Stimulated activated CD4-positive, alpha-beta T cell treated with anti-CD3 and anti-CD28 coated beads, Interleukin-15, amount 100 ng/mL, for 1 hour (primary cell): ENCODE measurements at places on chromosomes 5 and 9.

- no peak for DNase-seq
Measured at GRCh38 chr9:87375397-87376073, 122.1 kb upstream of the DAPK1 start.

- DNase-seq = no peak
Measured at GRCh38 chr9:108766626-108767161, 89.1 kb downstream of the ACTL7B start.

GRCh38 chr5:149961957-149962409 lies 1.4 kb downstream of the SLC26A2 start:
- DNase-seq = no peak

- DNase-seq = no peak
Measured at GRCh38 chr9:114099669-114100270, 678 bp upstream of the KIF12 start.

DNA sequence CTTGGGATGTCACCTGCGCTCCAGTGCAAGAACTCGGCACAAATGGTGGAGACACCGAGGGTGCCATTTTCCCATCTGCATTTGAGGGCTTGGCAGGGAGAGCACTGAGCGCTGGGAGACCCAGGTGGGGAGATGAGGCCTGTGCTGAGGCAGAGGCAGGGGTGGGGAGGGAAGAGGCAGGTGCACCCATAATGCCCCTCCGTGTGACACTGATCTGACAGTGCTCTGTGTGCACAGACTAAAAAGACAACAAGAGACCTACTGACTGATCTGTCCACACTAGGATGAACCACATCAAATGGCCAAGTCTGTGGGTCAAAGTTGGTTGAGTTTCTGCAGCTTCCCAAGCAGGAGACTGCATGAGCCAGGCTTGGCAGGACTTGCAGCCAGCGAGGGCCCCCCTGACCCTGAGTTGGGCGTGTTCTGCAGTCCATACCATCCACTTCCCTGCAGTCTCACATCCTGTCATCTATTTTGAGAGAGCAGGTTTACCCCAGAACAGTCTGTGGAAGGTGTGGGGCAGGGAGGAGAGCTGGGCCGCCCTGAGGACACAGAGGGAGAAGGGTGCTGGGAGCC lies 41.9 kb downstream of the NEK6 start:
- no peak for DNase-seq

DNA sequence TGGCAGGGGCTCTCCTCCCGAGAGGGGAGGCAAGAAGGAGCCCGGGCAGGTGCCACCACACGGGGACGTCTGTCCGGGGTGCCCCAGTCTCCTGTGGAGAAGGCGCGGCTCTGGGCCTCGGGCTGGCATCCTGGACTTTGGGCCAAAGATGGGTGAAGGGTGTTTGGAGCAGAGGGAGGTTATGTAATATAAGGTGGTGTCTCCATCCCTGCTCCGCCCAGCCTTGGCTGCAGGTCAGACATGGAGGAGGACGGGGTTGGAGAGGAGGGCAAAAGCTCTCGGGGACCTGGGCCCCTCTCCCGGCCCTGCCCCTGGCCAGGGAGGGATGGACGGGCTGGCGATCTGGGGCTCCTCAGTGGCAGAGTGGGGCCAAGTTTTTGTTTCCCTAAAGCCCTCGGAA lies 1.2 kb upstream of the SOHLH1 start:
- DNase-seq = no peak

- DNase-seq = no peak
Measured at GRCh38 chr5:90590170-90590569, 31.6 kb downstream of the ADGRV1 start.

- DNase-seq = no peak
Measured at GRCh38 chr9:100700689-100701318, 122.9 kb downstream of the CAVIN4 start.

DNA sequence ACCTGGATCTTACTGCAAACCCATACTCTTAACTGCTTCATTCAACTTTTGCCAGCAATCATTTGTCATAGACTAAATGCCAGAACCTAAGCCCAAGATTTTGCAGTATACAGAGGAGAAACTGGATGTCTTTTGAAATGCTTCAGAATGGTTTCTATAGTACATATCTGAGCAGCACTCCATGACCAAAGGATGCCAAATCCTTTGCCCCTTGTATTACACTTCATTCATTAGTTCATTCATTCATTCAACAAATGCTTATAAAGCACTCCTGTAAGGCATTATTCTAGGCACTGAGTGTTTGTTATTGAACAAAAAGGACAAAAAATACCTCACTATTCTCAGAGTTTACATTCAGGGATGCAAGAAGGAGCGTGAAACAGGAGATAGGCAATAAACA lies 119.9 kb downstream of the SLC1A3 start:
- DNase-seq = no peak

DNA sequence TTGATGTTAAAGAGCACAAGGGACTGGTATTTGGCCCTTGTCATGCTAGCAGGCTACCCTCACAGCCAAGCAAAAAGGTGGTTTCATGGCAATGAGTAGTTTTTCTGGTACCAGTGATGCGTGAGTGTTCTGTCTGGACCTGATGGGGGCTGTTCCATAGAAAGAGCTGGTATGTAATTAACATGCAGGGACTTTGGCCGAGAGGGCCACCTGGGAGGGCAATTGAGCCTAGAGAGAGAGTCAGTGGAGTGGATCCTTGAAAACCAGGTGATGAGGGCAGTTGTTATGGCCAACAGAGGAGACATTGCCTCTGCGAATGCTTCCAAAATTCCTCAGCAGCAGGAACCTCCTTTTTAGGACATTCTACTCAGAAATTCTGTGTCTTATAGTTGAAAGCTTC lies 383.3 kb downstream of the PSAT1 start:
- no peak for DNase-seq

DNA sequence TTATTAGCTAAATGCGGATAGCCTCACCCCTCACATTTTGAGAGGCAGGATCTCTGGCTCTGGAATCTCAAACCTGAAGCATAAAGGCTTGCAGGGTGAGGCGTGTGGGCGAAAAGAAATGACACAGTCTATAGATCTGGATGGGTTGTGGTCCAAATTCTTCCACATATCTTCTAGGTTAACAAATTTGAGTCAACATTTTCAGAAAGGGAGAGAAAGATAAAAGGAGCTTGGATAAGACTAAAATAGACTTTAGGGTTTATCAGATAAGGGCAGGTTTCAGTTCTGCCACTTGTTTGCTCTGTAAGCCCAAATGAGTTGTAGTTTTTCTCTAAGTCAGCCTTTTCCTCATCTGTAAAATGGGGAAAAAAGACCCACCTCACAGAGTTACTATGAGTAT lies 220.9 kb downstream of the TRIM32 start:
- DNase-seq = no peak

- DNase-seq = no peak
Measured at GRCh38 chr5:141343242-141343952, at the start of gene PCDHGA3. Gene PCDHGA3, plus strand, starts transcription at chr5:141343829. Its CDS starts 205 bp downstream, at chr5:141344034.

GRCh38 chr5:90602681-90603080 lies 44.1 kb downstream of the ADGRV1 start:
- DNase-seq = no peak

GRCh38 chr9:34379334-34380033 lies 2.8 kb upstream of the MYORG start:
- DNase-seq = peak; percentile 79

GRCh38 chr9:89388084-89388867 lies 70.0 kb downstream of the SECISBP2 start:
- DNase-seq = no peak

GRCh38 chr5:135478938-135479337 lies 26.8 kb upstream of the TIFAB start:
- no peak for DNase-seq

- DNase-seq = peak; percentile 39
Measured at GRCh38 chr9:128160603-128160987, 530 bp downstream of the BBLN start.

- DNase-seq = no peak
Measured at GRCh38 chr9:119761812-119762211, 392.6 kb upstream of the BRINP1 start.
